ENCODE measurements at places on chromosomes 5 and 9. TPM values are rescaled to one million over a fixed set of nuclear protein-coding genes. Genes with fewer than 3 reads are reported as not detected.

GRCh38 chr9:87375397-87376073 lies 122.1 kb upstream of the DAPK1 start:
- no peak for DNase-seq

CCDC112 gene
- total RNA-seq, result 13.1 TPM

WNT8A gene
- total RNA-seq, result not detected

OTULINL gene
- 5.3 TPM for total RNA-seq

DNA sequence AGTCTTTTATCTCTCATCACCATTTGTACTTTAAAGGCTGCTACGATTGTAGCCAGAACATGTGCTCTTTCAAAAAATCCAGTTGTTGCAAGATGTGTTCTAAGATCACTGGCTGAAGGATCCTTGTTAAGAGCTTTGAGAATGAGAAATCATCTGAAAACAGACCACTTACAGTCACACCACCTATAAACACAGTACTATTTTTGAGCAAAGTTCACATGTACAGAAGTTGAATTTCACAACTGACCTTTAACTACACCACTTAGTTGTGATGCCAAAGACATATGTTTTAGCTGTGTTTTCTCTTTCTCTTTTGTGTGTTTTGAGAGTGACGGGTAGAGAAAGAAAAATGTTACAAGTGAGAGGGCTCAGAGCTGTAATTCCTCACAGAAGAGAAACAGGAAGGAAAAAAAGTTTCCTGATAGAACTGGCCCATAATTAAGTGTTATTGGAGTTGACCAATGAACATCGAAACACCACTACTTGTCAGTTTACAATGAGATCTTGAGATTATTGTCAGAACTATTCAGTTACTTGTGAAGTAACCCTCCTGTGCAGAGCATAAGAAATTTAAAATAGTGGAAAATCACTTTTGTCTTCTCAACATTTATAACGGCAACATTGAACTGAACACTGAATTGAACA lies 245.4 kb downstream of the MLLT3 start:
- no peak for DNase-seq

GRCh38 chr5:135488727-135489465 lies 36.7 kb upstream of the TIFAB start:
- no peak for DNase-seq

SLCO4C1 gene
- total RNA-seq, result not detected

CMBL gene
- 6.9 TPM for total RNA-seq

- DNase-seq, result no peak
These were observed 117.2 kb downstream of the BNC2 start for GRCh38 chr9:16753256-16753655.

- DNase-seq, result no peak
These were observed 103.8 kb upstream of the KLF4 start for GRCh38 chr9:107593224-107593870.

PHAX gene
- total RNA-seq, result 23.2 TPM

ADAMTS6 gene
- total RNA-seq, result 8.8 TPM

DNA sequence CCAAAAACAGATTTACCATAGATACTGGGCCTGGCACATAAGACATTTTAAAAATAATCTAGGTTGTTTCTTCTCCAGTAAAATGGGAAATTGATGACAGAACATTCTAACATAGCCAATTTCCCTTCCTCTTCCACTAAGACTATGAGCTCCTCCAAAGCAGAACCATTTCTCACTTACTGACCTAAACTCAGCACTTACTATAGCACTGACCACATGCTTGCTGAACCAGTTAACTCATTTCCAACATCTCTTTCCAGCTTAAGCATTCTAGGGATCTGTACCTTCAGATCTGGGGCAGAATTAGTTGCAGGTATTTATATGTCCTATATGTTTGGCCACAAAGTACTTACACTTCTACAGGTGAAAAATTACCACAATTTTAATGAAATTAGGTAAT lies 58.9 kb downstream of the TTC39B start:
- no peak for DNase-seq

DNA sequence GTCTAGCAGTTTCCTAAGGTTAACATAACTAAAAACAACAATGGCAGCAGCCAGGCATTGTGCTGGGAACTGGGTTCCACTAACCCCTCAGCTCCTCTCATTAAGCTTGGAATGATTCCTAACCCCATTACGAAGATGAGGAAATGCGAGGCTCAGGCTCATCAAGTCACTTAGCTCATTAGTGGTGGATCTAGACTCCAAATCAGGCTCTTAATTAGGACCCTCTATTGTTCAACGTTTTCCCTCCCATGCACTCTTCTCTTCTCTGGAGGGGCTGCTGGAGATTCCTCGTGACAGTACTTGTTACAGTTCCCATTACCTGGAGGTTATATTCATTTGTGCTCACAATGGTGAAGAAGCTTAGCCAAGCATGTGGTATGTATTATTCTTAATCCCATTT lies 6.5 kb downstream of the TAS2R1 start:
- DNase-seq, result no peak

STKLD1 gene
- 0.22 TPM for total RNA-seq

ALDOB gene
- total RNA-seq, result not detected

- no peak for DNase-seq
These were observed 25.3 kb downstream of the LRRC70 start for GRCh38 chr5:62603934-62604333.

C5orf24 gene
- total RNA-seq, result 40.2 TPM

DNA sequence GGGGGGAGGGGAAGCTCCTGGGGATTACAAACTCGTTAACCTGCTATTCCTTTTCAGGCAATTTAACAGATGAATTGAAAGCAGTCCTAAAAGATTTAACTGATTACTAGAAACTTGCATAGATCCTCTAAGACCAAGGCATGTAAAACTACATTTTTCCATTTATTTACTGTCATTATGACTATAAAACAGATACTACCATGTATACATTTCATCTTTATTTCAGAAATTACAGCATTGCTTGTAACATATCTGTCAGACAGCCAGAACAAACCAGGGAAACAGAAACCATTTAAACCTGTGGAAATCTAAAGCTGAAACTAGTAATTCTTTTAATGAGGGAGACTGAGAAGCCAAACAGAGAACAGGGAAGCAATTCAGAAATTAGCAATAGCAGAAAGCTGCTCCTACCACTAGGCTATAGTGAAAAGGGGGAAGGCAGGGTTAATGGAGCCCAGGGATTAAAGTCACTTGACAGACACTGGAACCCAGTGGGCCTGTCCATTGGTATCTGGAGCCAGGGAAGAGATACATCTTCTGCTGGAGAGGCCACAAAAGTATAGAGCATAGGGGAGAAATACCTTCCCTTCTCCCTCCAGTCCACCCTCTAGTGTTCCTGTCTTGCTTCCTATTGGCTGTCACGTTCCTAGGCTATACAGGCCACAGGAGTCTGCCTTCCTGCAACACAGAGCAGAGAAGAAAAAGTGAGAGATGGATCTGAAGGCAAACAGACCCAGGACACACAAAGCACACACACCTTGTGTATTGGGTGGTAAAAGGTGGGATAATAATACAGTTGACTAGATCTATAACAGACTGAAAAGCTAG lies 33.8 kb downstream of the PDCD1LG2 start:
- DNase-seq, result no peak

- no peak for DNase-seq
These were observed 101.4 kb downstream of the PPARGC1B start for GRCh38 chr5:149831492-149831891.

DNA sequence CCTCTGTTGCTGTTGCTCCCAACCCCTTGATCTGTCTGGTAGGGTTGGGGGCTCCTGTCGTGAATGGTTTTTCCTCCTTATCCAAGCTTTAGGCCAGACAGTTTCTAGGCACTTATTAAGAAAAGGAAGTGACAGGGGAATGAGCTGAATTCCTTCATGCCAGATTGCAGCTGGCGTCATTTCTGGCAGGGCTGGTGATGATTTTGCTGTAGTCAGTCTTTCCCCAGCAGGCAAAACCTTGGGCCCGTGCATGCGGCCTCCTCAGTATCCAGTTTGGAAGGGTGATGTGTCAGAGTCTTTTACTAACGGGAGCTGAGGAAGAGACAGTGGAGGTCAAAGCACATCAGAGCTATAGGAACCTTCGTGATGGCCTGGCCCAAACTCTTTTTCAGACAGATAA lies 58.8 kb downstream of the COL27A1 start:
- no peak for DNase-seq

GRCh38 chr9:124352616-124353015 lies 62.6 kb downstream of the PSMB7 start:
- DNase-seq, result no peak

- no peak for DNase-seq
These were observed 16.5 kb downstream of the ADCY2 start for GRCh38 chr5:7412409-7412808.

NTNG2 gene
- 0.87 TPM for total RNA-seq

DNA sequence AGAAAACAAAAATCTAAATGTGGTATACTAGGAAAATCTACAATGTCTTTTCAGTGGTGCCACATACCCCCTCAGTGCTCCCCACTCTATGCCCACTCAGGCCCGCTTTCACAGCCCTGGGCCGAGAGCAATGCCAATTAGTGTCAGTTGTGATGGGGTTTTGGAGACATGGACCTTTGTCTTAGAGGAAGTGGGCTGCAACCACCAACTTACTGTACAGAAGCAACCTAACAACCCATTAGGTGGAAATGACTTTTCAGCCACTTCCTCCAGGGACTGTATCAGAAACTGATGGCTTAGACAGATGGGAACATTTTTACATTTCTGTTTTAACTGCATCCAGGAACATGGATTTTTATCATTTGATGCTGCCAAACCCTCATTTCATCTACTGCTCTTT lies 268.0 kb downstream of the BNC2 start:
- DNase-seq, result no peak

- DNase-seq, result no peak
These were observed 61.5 kb downstream of the SPRY4 start for GRCh38 chr5:142263346-142263745.

DNA sequence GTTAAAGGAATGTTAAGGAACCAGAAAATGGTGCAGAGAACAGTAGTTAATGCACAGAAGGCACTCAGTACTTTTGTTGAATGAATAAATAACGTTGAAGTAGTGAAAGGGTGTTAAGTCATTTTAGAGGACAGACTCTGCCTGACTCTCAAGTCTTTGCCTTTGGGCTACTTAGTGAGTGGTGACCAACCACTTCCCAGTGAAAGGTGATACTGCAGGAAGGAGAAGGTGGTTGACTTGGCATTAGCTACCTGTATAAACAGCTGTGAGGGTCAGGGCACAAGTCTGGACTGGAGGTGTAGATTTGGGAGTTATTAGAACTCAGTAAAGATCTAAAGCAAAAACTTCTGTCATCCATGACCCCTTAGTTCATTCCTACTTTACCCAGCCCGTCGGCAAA lies 4.9 kb upstream of the SHB start:
- DNase-seq, result no peak

FBN2 gene
- total RNA-seq, result 5.9 TPM

REXO4 gene
- 21.6 TPM for total RNA-seq

DOCK2 gene
- 83.4 TPM for total RNA-seq

USP20 gene
- 50.1 TPM for total RNA-seq

DNA sequence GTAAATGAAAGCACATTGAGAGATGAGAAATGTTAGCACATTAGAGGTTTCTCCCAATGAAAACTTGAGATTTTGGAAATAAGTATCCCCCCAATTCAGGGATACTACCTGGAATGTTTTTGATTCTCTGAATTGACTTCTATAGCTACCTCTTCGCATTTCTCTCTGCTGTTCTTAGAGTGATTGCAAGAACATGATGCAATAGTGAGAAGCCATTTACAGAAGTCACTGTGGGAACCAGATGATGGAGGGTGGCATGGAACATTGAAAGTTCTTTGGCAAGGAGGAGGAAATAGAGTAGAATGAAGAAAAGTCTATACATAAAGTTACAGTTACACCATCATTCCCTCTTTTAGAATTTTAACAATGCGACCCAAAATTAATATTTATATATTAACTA lies 9.2 kb downstream of the NPR3 start:
- no peak for DNase-seq

DNA sequence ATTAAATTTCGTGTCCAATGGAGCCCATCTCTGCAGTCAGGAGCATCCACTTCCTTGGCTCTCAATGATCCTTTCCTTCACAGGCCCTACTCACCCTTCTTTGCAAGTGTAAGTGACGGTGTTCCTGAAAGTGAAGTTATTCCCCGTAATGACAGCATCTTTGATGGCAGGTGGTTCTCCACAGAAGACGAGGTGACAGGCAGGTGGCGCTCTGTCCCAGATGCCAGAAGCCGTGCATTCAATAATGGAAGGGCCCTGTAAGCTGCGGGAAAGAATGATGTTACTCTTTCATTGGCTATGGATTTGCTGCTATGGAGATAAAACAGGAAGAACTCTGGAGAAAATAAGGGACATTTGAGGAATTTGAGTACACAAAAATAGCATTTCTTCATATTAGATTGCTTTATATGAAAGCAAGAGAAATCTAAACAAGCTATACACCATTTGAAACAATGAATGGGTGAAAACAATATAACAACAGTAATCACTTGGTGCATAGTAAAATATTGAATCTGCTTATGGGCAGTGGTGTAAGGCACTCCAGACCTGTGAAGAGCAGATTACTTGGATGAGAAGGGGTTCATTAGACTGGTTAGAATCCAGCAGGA lies 89.9 kb upstream of the TXNDC8 start:
- no peak for DNase-seq

DNA sequence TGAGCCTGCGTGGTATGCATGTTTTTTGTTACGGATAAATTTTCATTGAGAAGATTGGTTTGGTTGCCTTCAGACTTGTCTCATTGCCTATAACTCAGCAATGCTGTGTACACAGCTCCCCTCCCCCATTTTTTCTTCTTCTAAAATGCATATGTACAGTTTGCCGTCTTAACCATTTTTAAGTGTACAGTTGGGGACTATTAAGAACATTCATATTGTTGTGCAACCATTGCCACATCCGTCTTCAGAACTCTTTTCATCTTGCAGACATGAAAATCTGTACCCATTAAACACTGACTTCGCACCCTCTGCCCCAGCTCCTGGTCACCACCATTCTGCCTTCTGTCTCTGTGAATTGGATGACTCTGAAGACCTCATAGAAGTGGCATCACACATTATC lies 6.2 kb downstream of the EXOC3 start:
- DNase-seq, result no peak

GRCh38 chr5:124397317-124397716 lies 349.1 kb downstream of the ZNF608 start:
- DNase-seq, result no peak

DNA sequence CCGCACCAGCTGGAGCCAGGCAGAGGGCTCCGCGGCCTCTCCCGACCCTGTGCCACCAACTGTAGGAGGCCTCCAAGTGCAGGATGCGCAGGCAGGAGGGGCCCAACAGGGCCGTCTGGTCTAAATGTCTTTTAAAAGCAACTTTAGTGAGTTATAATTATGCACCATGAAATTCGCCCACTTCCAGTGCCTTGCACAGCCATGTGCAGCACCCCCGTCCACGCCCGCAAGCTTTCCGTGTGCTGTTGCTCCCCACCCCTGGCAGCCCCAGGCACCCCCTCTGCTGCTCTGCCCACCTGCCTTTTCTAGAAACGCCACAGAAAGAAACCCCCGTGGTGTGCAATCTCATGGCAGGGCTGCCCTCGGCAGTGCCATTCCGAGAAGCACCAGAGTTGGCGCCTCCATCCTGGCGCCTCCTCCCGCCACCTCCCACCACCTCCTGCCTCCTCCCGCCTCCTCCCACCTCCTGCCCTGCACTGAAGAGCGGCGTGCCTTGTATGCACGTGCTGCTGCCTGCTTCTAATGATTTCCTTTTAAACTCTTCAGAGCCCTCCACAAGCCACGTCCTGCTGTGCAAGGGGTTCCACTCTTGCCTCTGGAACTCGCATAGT lies 7.5 kb upstream of the SLC6A18 start:
- no peak for DNase-seq

GRCh38 chr9:131433302-131433854 lies 39.5 kb downstream of the PRRC2B start:
- DNase-seq, result no peak
